Gastroesophageal sphincter (tissue), 4 donors: ENCODE measurements at places on chromosomes 16 and 17. TPM values are rescaled to one million over a fixed set of nuclear protein-coding genes. Genes with fewer than 3 reads are reported as not detected.

- no peak for ATAC-seq
Measured at GRCh38 chr17:29368926-29369325, 21.2 kb upstream of the TAOK1 start.

DNA sequence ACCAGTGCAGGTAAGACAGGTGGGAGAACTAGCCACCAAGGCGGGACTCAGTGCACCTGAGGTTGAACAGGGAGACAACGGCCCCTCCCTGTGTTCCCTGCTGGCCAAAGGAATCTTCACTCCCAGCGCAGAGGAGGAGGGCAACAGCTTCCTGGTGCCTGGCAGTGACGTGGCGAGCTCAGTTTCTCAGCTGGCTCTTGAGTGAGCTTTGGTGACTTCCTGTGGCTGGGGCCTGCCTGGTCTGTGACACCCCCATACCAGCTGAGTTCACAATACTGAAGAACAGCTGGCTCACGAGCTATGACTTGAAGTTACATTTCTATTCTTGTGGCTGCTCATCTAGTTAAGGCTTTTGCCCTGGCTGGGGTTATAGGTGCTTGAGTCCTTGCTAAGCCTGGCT, 26.1 kb downstream of the WNT9B start:
- ATAC-seq: no peak

GRCh38 chr16:69319381-69319780, 8.2 kb downstream of the VPS4A start:
- no peak for ATAC-seq

Gene MC1R
- 5.5 TPM for total RNA-seq

Gene AOC3
- 130 TPM for total RNA-seq

DNA sequence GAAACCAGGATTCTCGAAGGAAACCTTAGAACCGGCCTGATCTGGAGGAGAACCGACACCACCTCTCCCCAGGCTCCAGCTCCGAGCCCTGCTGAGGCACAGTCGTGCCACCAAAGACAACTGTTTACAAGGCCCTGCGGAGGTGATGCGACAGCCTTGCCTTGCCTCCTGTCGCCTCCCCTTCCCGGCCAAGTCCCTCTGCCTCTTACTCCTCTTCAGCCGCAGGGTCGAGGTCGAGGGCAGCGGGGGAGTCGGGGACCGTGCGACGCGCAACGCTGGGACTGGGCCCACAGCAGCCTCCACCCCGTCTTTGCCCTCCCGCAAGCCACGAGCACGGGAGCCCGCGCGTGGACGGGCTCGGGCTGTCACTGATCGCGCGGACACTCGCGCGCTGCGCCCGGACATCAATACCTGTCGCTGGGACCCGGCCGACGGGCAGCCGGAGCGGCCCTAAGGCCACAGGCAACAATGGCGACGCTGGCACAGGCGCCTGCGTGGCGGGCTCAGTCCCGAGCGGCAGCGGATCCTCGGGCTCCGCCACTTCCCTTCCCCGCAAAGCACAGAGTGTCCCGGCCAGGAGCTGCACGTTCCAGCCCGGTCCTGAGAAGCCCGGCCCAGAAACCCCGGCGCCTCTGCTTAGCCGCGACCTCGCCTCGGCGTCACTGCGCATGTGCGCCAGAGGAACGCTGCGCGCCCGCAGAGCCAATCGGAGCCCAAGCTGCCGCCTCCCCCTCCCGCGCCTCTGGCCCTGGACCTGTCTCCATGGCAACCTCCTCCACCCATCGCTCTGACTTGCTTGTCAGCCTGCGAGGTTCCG, at the start of gene ZNF287:
Gene ZNF287, minus strand, starts transcription at position 664 of the 817 bp plus-strand sequence. CDS start 1,473 bp downstream, outside the sequence.
- ATAC-seq: peak; percentile 99

Gene SLFN12
- 5.9 TPM for total RNA-seq
